ENCODE measurements at places on chromosomes 3 and 15.

DNA sequence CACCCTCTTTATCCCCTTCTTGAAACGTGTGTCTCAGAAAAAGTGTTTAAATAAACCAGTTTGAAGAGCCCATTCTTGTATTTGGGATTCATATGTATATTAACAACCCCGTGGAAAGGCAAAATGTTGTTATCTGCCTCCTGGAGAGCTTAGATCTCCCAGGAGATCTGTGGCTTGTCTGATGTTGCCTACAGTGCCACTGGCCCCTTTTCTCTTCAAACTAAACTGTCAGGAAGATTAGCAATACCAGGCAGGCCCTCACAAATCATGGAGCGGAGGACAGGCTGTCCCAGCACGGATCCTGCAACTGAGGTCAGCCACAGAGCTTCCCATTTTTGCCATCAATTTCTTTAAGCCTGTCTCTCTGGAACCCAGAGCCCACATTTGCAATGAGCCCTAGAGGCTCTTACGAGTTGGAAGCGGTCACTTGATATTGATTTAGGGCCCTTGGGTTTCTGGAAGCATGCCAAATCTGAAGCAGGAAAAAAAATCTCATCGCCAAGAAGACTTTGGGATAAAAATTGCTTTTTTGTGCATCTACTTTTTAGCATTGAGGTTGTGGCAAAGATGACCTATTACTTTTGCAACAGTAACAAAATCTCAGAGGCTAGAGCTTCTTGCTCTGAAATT lies 234.1 kb downstream of the OPA1 start:
- no peaks in the 10 kb centered on the region for H3K36me3 ChIP-seq
- H3K4me1 ChIP-seq = peaks cover 43% of the 10 kb centered on the region
- no peak for DNase-seq
- H3K4me3 ChIP-seq = no peak overlapping the region
- H3K27me3 ChIP-seq = no peaks in the 10 kb centered on the region

DNA sequence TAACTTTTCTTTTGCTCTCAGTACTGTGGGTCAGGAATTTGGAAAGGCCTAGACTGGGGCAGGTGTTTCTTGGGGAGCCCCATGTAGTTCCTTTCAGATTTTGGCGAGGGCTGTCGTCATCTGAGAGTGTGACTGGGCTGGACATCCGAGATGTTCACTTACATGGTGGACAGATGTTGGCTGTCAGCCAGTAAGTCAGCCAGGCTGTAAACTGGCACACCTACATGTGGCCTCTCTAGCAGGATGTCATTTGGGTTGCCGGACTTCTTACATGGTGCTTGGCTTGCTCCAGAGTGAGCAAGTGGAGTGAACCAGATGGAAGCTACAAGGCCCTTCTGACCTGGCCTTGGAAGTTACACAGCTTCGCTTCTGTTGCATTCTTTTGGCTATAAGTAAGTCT lies 20.7 kb downstream of the TATDN2 start:
- no peaks in the 10 kb centered on the region for H3K36me3 ChIP-seq
- peaks cover 26% of the 10 kb centered on the region for H3K4me1 ChIP-seq
- H3K27me3 ChIP-seq = no peaks in the 10 kb centered on the region
- H3K27ac ChIP-seq = no peak overlapping the region

DNA sequence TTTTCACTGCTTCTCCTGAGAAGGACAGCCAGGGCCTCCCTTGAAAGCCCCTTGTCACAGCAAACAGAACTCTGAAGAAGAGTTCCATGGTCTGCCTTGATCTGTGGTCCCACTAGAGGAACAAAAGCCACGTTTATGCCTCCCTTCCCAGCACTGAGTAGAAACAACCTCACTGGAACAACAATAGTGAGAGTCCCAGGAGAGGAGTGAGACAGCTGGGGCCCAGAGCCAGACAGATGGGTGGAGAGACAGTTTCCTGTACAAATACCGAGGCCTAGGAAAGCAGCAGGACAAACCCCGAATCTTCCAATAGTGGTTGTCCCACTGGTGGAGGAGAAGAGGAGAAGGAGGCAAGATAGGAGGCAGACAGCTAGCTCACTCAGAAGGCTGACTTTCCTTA lies 106.1 kb downstream of the WDR76 start:
- no peak overlapping the region for H3K27ac ChIP-seq
- no peak for DNase-seq
- H3K4me3 ChIP-seq = no peak overlapping the region
- no peaks in the 10 kb centered on the region for H3K36me3 ChIP-seq
- no peaks in the 10 kb centered on the region for H3K27me3 ChIP-seq

DNA sequence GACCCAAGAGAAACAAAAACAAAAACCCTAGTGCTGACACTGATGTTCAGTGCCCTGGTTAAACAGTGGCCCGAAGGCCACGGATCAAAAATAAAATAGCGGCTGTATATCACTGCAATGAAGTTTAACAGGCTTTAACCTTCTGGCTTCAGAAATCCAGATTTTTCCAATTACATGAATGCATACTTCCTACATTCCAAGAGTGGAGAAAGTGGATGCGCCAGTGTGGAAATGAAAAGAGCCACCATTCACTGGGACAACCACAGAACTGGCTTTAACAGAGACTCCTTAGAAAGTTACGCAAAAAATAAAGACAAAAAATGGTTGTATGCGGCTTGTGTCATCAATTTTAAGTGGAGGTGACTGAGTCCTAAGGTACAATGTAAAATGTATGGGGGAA lies 522.2 kb downstream of the FHIT start:
- no peaks in the 10 kb centered on the region for H3K4me1 ChIP-seq
- H3K4me3 ChIP-seq = no peak overlapping the region
- no peaks in the 10 kb centered on the region for H3K27me3 ChIP-seq
- H3K27ac ChIP-seq = no peak overlapping the region
- no peaks in the 10 kb centered on the region for H3K36me3 ChIP-seq
- DNase-seq = no peak

Measured in body of pancreas (tissue), 4 donors.